ENCODE measurements at places on chromosomes 4 and X. TPM values are rescaled to one million over a fixed set of nuclear protein-coding genes. Genes with fewer than 3 reads are reported as not detected.

RAB33A gene
- 0.50 TPM for total RNA-seq

TMEM144 gene
- total RNA-seq, result 28.6 TPM

RGS12 gene
- total RNA-seq, result 18.0 TPM

UCP1 gene
- not detected for total RNA-seq

MAGEC1 gene
- not detected for total RNA-seq

ABCG2 gene
- 7.5 TPM for total RNA-seq

CT45A1 gene
- total RNA-seq, result not detected

RPL36A gene
- total RNA-seq, result 132 TPM

RASGEF1B gene
- 7.8 TPM for total RNA-seq

PPARGC1A gene
- total RNA-seq, result 44.4 TPM

GSX2 gene
- not detected for total RNA-seq

GLRB gene
- 0.37 TPM for total RNA-seq

GEMIN8 gene
- 16.4 TPM for total RNA-seq

TTC29 gene
- total RNA-seq, result not detected

CSAG1 gene
- not detected for total RNA-seq

PASD1 gene
- not detected for total RNA-seq
